COR-L47 (cell line): ENCODE measurements at places on chromosomes 7 and 10.

DNA sequence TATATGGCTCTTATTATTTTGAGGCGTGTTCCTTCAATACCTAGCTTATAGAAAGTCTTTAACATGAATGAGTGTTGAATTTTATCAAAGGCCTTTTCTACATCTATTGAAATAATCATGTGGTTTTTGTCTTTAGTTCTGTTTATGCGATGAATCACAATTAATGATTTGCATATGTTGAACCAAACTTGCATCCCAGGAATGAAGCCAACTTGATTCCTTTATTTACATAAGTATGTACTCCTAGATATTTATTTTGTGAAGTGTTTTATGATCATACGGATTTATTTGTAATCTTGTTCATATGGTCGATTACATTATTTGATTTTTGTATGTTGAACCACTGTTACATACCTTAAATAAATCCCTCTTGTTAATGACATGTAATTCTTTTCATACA is 244.3 kb upstream of the KCND2 start:
- no peak for DNase-seq

DNA sequence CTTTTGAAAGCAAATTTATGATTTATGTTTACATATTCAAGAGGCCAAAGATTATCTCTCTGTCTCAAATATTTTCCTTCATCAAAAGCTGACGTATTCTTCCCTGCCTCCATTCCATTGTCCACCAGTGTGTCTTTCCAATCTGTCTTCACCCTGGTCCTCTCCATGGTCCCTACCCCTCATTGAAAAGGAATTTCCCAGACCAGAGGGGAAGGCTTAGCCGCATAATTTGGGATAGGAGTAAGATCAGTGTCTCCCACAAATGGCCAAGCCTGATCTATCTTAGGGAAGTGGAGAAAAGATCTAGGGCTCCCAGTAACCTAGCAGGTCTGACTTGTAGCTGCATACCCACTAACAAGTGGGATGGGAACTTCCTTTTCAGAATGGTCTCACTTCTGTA is 46.3 kb upstream of the ZNF800 start:
- DNase-seq = no peak

DNA sequence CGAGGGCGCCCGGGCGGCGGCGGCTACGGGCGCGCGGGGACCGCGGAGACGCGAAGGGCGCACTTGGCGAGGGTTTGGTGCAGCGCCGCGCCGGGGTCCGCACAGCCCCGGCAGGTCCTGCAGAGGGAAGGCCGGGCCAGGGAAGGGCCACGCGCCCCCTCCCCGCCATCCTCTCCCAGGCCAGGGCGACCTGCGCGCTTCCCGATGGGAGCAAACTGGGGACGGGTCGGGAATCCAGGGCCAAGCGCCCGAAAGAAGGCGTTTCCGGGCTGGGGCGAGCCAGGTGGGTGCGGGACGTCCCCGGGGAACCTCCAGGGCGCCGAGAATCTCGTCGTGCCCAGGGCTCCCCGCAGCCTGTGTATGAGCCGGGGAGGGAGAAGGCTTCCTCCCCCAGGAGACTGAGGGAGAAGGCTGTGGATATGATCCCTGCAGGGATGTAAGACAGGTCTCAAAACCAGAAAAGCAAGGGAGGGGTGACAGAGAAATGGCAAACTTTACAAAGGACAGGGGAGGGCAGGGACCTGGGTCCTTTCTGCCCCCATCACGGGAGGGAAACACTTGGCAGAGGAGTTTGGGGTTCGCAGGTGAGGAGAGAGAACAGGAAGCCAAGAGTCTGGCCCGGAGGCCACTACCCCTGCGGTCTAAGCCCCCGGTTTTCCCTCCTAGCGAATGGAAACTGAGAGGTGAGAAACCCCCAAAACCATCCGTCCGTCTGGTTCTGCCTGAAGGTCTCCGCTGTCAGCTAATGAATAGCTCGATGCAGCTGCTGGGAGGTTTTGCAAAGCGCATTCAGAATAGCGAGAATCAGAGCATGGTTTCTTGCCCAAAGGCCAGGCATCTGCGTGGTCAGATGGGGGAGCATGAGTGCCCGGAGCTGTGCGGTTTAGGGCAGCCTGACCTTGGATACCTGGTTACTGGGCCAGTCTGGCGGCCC is 674 bp downstream of the AMZ1 start:
- no peak for DNase-seq

DNA sequence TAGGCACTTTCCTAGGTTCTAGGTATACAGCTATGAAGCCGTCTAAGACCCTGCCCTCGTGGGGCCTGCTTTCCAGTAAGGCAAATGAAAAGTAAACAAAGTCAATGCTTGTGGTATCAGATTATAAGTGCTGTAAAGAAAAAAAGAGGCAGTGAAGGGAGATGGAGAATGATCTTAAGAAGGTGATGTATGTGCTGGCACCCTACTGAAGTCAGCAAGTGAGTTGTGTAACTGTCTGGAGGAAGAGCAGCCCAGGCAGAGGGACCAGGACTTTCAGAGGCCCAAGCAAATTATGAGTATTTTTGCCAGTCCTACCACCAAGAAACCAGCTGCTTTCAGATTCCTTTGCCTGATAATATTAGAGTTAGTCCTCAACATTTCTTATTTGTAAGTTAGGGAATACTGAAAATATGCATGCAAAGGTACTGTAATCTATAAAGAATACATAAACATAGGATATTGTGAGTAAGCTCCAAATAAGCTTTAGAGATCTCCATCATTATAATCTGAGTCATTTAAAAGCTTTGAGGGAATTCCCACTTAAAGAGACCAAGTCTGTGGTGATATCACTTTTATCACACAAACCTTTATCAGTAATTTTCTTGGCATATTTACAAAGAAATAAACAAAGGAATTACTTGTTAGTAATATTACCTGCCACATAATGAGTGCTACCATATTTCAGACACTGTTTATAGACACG is 329.2 kb upstream of the LRGUK start:
- no peak for DNase-seq

- DNase-seq = no peak
Measured at GRCh38 chr10:119461923-119462322, 80.6 kb downstream of the RGS10 start.

- no peak for DNase-seq
Measured at GRCh38 chr7:107450970-107451369, 18.9 kb upstream of the GPR22 start.

- DNase-seq = no peak
Measured at GRCh38 chr10:46091828-46092523, 45.9 kb upstream of the MSMB start.

DNA sequence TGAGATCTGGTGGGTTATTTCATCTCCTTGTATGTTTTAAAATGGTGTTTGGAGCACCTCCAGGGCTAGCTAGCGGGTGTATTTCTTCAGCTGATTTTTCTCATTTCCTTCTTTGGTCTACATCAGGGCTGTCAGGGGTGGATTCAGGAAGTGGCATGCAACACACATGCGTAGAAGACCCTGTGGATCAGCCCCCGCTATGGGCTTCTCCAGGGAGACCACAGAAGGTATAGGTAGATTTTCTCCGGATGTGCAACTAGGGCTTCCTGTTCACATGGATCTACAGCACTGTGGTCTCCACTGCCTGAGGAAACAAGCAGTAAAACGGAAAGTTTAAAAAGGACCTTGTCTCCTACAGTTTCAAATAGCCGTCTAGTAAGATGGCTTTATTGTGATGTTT is 10.4 kb downstream of the NUB1 start:
- no peak for DNase-seq

- no peak for DNase-seq
Measured at GRCh38 chr10:33111488-33112051, 153.5 kb upstream of the ITGB1 start.

- no peak for DNase-seq
Measured at GRCh38 chr7:33901199-33901598, 4.1 kb upstream of the BMPER start.

DNA sequence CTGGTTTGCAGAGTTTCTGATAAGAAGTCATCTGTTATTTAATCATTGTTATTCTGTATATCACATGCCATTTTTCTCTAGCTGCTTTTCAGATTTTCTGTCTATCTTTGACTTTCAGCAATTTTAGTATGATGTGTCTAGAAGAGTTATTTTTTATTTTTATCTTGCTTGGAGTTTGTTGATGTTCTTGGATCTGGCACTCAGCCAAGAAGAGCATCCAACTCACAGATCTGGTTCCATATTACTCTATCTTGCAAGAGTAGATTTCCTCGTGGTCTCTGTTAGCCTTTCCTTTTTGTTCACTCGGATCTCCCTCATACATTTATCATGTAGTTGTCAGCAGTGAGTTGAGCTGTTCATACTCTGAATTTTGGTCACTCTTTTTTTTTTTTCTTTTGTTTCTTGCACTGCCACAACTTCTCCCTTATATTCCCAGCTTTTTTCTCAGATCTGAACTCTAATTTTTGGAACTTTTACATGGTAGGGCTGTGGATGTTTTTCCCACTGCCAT is 54.8 kb upstream of the CALCR start:
- DNase-seq = no peak

- no peak for DNase-seq
Measured at GRCh38 chr7:99080679-99081078, 63.2 kb downstream of the SMURF1 start.

DNA sequence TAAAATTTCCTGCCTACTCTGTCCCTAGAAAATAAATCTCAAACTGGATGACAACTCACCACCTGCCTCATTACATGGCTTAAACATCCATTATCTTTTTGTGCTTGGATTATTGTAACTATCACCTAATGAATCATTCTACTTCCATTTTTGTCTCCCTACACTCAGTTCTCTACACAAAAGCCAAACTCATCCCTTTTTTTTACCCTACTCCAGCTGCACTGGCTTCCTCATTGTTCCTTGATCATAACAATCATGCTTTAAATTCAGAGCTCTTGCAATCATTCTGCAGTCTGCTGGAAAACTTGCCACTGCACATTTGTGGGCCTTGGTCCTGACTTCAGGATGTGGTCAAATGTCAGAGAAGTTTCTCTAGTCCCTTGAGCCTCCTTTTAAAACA is 280.0 kb downstream of the DGKB start:
- DNase-seq = no peak

- no peak for DNase-seq
Measured at GRCh38 chr10:101850749-101851148, 7.1 kb upstream of the KCNIP2 start.

DNA sequence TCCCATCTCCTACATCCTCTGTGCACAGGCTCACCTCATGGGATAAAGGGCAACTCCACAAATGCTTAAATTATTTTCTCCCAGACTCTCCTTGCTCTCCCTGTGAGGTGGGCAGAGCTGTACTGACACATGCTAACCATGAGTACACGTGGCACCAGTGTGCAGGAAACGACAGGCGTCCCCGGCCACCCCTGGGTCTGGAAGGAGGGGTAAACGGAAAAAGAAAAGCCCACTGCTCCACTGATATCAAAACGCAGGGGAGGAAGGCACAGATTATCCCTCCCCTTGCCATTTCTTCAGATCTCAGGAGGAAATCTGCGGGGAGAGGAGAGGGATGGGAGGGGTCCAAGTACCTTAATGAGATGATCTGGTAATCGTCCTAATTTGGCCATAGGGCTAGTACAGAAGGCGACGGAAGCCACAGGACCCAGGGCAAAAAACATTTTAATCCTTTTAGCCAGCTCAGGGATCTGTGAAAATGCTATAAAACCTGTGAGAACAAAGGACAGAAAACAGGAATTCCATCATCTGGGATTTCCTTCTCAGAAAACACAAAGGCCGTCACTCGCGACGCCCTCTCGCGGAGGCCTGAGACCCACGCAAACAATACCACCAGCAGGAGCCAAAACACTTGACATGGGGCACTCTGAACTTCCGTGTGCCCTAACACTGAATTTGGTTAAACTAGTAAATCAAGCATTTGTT is 17.8 kb upstream of the CH25H start:
- DNase-seq = no peak

DNA sequence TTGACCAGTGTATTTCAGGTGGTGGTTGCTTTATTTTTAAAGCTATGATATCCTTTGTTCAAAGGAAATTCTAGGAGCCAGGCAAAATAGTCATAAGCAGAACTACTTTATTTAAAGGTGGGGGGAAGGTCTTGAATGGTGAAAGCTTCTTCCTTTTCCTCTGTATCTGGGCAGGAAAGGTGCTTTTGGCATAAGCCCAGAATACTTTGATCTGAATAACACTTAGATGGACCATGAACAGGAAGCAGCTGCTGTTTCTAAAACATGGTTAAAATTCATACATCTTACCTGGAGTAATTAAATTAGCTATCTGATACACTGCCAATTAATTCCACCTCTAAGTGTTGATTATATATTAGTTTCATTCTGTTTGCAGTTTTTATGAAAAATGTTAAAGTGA is 13.3 kb downstream of the ZNF804B start:
- DNase-seq = no peak

DNA sequence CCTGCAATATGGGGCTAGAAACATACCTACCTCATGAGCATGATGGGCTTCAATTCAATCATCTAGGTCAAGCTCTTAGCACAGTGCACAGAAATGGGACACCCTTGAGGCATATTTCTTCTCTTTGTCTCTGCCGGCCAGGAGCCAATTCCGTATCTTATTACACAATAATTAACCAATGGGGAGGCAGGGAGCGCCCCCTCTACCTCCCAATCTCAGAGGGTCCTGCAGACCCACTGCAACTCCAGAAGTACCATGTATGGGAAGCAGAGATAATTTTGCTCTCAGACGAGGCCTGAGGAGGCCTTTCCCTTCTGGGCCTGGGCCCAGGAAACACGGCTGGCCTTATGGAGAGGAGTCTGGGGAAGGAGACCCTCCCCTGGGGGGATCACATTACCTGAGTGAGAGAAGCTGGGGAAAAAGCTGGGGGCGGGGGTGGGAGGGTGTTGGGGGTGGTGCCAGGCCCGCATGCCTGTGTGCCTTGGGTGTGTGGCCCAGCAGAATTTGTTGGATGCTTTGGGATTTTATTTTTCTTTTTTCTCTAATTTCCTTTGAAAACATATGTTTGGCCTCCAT is 155.5 kb downstream of the UBE2H start:
- no peak for DNase-seq

DNA sequence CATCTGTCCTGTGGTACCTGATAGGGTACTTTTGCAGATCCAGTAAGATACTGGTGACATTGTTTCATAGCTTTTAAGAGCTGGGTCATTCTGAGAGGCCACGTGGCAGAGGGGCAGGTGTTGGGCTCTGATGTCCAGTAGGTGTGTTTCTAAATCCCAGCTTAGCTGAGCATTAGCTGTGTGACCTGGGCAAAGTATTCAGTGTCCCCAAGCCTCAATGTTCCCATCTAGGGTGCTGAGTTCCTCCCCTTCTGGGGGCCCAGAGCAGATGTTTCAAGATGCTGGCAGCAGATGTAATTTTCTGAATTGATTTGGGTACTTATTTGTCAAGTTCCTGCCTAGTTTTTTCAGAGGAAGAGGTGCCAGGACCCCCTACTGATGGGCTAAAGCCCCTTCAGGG is 52.9 kb downstream of the NEURL1 start:
- no peak for DNase-seq

- no peak for DNase-seq
Measured at GRCh38 chr10:93403152-93404047, 78.7 kb downstream of the MYOF start.

DNA sequence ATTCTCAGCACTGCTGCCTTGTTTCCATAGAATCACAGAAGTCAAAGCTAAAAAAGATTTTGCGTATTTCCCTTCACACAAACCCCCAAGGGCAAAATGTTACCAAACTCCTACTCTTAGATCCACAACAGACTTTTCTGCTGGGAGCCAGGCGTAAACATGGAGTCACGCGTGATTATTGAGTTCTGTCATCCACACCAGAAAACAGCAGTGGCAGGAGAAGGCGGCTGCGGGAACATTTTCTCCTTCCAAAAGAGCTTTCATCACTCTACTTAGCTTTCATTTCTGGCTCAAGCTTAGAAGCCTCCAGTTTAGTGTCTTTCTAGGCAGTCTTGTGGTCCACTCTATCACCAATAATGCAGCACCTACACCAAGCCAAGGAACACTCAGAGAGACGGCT is 712.9 kb upstream of the NRP1 start:
- no peak for DNase-seq

- DNase-seq = no peak
Measured at GRCh38 chr7:118312051-118312450, 87.5 kb downstream of the ANKRD7 start.
